CD4-positive, CD25-positive, alpha-beta regulatory T cell (primary cell): ENCODE measurements at places on chromosomes 3 and 15. TPM values are rescaled to one million over a fixed set of nuclear protein-coding genes. Genes with fewer than 3 reads are reported as not detected.

Gene TGM4
- not detected for total RNA-seq

Gene CHCHD4
- total RNA-seq: 3.6 TPM

Gene CCDC174
- 55.7 TPM for total RNA-seq

Gene SLC38A3
- total RNA-seq: not detected

Gene RTP3
- total RNA-seq: not detected

Gene ACTC1
- total RNA-seq: not detected

Gene FBXO40
- total RNA-seq: not detected

Gene CHRM5
- total RNA-seq: not detected
